LNCaP clone FGC (cell line): ENCODE measurements at places on chromosomes 3 and 15.

GRCh38 chr15:78421238-78421965 lies 16.6 kb upstream of the IREB2 start:
- DNase-seq = no peak

DNA sequence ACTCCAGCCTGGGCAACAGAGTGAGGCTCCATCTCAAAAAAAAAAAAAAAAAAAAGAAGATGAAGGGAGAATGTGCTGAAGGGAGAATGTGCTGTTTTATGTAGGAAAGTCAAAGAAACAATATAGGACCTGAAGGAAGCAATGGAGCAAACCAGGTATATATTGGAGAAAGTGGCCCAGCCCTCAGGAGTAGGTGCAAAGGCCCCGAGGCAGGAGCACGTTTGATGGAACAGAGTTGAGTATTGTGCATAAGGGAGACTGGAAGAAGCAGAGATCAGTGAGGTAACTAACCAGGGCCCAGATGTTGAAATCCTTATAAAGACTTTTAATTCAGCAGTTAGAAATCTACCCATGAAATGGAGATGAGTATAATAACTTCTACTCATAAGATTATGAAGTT lies 79.6 kb downstream of the MAP2K5 start:
- DNase-seq = no peak

GRCh38 chr3:77242371-77242770 lies 202.5 kb downstream of the ROBO2 start:
- no peak for DNase-seq

- DNase-seq = no peak
These were observed 101.7 kb downstream of the P3H2 start for GRCh38 chr3:190019006-190019405.

DNA sequence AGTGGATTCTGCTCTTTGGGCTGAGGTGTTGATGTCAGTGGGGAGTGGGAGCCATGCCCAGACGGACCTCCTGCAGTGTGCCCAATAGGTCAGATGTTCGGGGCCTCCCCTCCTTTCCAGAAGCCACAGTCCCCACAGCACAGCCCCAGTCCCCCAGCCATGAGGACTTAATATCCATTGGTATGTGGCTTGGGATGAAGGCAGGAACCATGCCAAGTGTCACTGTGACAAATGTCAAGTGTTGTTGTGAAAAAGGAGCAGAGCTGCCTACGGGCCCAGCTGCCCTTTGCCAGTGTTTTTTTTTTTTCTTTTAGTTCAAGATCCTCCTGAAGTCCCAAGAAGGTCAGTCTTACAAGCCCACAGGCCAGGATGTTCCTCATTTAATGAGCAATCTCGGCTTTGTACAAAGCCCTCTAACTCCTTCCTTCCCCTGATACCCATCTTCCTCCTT lies 12.2 kb downstream of the SEMA3G start:
- DNase-seq = no peak

- no peak for DNase-seq
These were observed 2.8 kb upstream of the ACVR2B start for GRCh38 chr3:38450853-38451252.

DNA sequence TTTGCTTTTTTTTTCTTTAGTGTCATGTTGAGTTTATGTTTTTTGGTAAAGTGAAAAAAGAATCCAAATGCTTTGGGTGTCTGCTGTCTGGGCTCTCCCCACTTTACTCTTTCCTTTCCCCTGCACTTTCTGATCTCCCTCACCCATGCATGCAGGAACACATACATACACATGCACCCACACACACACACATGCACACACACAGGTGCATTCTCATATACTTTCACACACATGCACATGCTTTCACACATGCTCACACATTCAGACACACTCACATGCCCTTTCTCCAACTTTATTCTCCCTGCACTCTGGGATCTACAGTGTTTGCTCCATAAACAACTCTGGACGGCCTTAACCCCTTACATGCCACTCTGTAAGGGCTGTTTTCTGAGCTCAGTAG lies 46.4 kb upstream of the CFAP161 start:
- DNase-seq = no peak

GRCh38 chr3:41184394-41184793 lies 14.9 kb upstream of the CTNNB1 start:
- DNase-seq = no peak

DNA sequence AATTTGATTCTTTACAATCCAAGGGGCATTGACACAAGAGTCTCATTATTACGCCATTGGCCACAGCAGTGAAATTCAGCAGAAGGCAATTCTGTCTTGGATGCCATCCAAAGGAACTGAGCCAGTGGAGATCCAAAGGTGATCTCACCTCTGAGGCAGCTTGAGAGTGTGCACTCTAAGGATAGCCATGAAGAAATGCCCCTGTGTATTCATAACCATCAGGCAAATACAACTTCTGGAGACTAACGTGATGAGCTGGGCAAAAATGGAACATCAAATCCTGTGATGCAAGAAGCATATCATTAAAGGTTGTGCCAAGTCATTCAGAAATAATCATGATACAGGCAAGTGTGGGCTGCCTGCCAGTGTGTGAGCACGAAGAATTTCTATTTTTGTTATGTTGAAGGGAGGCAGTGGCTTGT lies 41.4 kb downstream of the ROBO2 start:
- no peak for DNase-seq

GRCh38 chr3:74127256-74127655 lies 487.2 kb downstream of the CNTN3 start:
- no peak for DNase-seq

DNA sequence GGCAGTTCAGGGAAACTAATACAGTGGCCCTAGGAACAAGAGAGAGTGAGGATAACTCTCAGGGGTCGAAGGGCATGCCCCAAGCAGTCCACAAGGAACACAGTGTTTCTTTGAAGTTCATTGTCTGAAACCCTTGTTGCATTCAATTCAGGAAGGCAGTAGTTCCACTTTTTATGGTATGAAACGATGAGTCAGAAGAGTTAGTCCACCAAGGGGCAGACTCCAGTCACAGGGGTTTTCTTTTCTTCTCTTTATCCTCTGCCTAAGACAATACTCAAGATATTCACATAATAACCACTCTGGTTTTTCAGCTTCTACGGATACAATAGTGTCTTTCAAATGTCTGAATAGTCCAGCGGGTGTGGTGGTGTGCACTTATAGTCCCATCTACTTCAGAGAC lies 23.7 kb upstream of the TICRR start:
- no peak for DNase-seq

DNA sequence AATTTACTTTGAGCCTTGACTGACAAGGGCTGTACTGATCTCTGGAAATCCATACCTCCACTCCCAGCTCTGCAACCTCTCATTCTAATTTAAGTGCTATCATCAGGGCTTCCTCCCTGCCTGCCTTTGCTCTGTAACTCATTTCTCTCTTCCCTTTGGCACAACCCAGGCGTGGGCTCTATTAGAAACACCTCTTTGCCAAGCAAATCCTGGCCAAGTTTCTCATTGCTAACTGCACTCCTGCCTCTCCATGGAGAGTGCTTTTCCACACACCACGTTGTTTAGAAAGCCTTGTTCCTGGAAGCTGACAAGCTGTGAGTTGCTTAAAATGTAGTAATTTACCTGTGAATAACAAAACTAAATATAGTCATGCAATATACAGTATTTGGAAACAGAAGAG lies 20.1 kb upstream of the FSTL1 start:
- DNase-seq = no peak

GRCh38 chr3:184300378-184300720 lies 1.3 kb downstream of the PSMD2 start:
- no peak for DNase-seq

- no peak for DNase-seq
These were observed 13.0 kb downstream of the C3orf18 start for GRCh38 chr3:50554553-50554952.

GRCh38 chr15:71706461-71707229 lies 103.7 kb upstream of the NR2E3 start:
- DNase-seq = no peak

DNA sequence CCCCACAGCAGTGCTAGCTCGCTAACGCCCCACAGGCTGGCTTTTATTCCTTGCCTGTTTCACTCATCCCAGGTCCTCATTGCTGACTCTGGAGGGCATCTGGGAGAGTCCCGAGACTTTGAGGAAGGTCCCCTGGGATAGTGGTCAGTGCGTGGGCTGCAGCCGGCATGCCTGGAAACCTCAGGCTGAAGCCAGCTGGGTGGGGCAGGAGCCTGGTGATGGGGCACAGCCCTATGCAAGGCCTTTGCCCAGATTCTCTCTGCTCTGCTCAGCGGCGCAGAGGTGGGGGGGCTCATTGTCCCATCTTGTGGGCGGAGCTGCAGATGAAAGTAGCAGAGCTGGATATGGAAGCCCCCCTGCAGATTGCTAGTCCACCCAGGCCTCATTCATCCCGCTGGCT lies 55.7 kb upstream of the SMAD6 start:
- no peak for DNase-seq

- DNase-seq = no peak
These were observed 198.8 kb downstream of the DOCK3 start for GRCh38 chr3:50873376-50874157.

GRCh38 chr15:27826411-27826810 lies 272.7 kb downstream of the OCA2 start:
- no peak for DNase-seq

GRCh38 chr3:4684976-4685375 lies 191.8 kb downstream of the ITPR1 start:
- DNase-seq = no peak

GRCh38 chr15:85741021-85741421 lies 53.7 kb downstream of the KLHL25 start:
- DNase-seq = no peak

- DNase-seq = peak; percentile 54
These were observed 84.7 kb downstream of the SEC22A start for GRCh38 chr3:123286308-123287023.

- DNase-seq = no peak
These were observed 188.3 kb downstream of the ECT2 start for GRCh38 chr3:172938788-172939187.

DNA sequence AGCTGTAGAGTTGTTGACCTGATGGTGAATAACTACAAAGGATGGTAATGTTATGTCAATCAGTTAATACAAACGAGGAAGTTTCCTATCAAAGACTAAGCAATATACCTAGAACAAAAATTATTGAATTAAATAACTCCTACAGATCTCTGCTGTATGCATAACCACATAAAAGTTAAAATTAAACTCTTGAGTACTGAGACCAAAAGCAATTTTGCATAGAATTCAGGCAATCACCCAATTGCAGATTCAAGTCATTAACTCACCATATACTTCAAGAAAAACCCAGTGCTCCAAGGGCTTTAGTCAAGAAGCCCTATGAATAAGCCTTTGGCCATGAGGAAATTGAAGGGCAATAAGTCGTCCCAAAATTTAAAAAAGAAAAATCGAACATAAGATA lies 518.8 kb downstream of the MECOM start:
- no peak for DNase-seq

DNA sequence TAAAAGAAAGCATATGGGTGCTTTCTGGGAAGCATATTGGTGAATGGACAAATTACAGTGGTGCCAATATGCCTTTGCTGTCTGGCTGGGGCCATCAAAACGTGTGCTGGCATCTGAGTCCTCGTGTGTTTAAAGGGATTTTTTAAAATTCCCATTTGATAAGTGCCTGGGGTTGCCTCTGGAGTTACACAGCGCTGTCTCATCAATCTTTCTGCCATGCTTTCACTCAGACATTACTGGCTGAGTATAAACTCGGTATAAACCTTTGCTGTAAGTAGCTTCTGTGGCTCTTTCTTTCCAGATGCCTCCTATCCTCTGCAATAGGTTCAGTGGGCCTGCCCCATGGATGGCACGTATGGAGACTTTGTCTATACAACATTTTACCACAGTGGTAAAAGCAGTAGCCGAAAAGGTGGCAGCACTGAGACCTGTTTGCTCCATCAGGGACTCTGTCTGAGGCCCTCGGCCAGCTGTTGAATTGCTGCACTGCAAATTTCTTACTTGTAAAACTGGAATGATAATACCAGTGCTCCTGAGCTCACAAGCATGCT lies 195.5 kb downstream of the LPP start:
- DNase-seq = no peak

DNA sequence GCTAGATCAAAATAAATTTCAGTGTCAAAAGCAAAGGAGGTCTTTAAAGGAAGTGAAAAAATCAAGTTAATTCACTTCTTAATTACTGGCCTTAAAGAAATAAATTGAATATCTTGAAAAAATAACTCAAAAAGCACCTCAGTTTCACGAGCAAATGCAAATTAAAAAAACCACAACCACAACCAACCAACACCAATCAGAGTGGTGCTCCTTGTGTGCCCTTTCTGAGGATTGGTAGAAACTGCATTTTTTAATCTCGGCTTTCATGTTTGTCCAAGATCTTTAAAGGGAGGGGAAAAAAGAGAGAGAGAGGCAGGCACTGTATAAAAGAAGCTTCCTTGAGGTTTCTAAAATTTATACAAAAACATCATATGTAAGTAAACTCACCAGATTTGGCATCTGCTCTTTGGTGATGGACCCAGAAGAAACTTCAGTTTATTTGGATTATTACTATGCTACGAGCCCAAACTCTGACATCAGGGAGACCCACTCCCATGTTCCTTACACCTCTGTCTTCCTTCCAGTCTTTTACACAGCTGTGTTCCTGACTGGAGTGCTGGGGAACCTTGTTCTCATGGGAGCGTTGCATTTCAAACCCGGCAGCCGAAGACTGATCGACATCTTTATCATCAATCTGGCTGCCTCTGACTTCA lies at the start of gene GPR15:
Gene GPR15 (plus strand): TSS at position 357 of the 653 bp plus-strand sequence. CDS start 56 bp downstream, at position 413.
- DNase-seq = no peak

DNA sequence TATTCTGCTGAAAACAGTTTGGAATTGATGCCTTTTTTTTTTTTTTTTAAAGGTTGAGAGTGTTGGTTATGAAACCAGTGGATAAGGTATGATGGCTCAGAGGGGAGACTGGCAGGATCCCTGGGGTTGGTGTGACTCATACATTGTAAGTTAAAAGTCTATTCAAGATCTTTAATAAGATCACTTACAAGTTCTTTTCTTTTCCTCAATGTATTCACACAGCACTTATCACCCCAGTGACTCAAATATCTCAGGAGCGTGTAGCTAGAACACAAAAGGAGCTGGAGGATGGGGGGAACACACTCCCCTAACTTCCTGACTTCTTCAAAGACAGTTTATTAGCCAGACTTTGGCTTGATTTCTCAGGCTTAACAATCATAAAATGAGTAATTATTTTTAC lies 285.3 kb downstream of the SV2B start:
- DNase-seq = no peak

GRCh38 chr15:25775317-25775912 lies 87.7 kb downstream of the ATP10A start:
- DNase-seq = no peak

DNA sequence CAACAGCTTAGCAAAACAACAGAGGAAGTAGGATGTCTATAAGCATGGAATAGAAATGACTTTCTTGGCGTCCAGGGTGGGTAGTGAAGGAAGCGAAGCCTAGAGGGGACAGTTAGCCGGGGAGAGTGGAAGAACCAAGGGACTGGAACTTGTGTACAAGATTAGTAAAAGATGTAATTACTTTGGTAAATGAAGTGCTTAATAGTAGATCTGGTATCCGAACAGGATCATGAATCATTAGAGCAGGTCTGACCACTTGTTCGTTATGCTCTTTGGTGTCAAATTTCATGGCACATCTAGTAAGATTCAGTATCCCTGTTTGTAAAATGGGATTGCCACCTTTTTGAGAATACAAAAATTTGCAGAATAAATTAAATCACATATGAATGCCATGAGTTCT lies 112.5 kb upstream of the MLF1 start:
- peak; percentile 61 for DNase-seq

GRCh38 chr15:31480356-31481025 lies 153.9 kb downstream of the KLF13 start:
- DNase-seq = peak; percentile 34
